ENCODE measurements at places on chromosomes 13 and 19.

DNA sequence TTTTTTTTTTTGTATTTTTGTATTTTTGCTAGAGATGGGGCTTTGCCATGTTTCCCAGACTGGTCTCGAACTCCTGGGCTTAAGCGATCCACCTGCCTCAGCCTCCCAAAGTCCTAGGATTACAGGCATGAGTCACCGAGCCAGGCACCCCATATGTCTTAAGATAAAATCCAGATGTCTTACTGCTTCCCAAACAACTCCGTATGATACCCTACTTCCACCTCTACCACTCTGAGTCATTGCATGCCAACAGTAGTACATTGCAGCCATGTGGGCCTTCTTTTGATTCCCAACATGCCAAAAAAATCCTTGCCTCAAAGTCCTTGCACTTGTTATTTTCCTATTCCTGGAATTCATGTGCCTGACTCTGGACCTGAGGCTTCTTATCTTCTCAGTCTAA is 799.2 kb downstream of the GPC5 start:
- DNase-seq, result no peak

DNA sequence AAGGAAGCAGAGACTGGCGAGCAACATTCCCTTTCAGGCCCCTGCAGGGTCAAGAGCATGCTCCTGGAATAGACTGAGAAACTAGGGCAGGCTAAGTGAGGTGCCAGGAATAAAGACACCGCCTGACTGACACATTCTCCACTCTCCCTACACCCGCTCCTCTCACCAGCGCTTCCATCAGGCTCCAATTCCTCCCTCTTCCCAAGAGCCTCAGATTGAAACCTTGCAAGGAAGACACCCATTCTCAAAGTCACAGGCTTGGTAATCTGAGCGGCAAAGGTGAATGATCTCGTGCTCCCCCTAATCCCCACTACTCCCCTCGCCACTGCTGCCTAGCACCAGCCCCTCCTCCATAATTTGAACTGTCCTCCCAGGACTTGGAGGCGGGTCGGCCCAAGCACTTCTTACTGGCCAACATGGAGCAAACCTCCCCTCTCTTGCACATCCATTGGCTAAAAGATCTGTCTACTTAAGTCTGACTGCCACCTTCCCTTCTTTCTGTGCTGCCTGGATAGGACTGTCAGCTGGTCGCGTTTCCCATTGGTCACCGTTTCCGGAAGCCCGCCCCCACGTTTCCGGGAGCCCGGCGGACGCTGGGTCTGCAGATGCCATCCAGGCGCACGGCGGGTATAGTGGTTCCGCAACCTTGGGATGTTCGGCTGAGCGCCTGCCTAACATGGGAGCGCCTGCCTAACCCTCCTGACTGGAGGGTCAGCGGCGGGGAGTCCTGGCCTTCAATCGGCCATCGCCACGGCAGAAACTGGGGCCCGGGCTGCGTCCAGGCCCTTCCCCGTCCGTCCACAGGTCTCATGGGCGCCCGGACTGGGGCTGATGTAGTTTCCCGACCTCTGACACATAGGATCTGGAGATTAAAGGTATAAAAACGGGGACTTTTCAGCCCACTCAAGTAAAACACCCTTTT is 33.6 kb downstream of the ZNF383 start:
- DNase-seq, result peak; percentile 34

DNA sequence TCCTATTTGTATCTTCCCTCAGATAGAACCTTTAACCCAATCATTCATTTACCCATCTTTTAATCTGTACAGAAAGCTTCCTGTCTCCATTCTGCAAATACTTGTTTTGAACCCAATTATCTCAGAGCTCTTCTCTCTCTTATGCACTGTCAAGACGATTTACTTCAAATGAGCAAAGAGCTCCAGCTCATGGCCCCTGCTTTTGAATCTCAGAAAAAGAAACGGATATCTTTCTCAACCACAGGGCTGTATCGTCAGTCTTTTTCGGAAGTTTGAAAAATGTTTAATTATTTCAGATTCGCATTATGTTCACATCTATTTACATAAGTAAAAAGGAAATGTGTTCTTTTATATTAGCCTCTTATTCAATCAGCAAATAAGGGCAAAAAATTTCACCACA is 322.7 kb upstream of the NBEA start:
- no peak for DNase-seq

GRCh38 chr19:51020988-51021651 is 1.6 kb upstream of the KLK10 start:
- no peak for DNase-seq

GRCh38 chr13:19890030-19890429 is 26.6 kb upstream of the ZMYM5 start:
- no peak for DNase-seq

DNA sequence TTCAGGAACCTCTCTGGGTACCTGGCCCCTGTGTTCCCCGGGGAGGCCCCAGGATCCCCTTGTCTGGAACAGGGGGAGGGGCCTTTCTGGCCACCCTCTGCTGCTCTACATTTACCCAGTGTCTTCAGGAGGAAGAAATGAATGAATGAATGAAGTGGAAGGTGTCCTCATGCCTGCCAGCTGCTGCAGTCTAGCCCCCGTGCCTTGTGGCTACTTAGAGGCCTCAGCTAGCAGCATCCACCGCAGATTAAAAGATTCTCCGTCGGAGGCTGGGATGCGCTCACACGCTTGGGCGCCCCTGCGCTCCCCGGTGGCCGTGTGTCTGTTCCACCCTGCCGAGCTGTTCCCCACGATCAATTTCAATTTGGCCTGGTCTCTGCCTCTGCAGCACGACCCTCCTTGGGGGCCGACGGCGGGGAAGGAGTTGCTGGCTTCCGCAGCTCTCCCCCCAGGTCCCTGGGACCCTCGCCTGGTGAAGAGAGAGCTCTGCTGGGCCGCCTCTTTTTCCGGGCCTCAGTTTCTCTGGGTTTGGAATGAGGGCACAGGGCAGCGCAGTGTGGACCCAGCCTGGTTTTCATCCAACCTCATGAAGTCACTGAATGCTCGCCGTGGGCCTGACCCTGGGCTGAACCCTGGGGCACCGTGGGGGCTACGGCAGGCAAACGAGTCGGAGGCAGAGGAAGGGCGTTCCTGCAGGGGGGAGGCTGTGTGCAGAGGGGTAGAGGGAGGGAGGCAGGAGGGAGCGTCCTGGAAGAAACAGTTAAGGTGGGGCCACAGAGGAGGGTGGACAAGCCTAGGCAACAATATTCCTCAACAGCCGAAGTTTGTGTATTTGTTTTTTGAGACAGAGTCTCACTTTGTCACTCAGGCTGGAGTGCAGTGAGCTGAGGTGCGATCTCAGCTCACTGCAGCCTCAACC is 28.3 kb downstream of the EFNA2 start:
- no peak for DNase-seq

DNA sequence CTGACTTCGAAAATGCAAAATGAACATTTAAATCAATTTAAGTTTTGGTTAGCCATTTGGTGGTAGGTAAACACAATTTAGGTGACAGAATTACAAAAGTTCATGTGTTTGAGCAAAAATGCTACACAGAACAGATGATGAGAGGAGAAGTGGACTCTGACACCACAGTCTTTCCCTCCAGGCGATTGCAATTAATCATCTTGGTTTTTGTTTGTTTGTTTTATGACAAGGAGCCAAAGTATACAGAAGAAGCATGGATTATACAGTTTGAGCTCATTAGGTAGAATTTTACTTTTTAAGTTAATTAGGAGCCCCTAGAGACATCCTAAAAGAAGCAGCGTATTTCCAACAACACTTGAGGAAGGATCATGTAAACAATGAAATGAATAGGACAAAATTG is 49.3 kb upstream of the FREM2 start:
- no peak for DNase-seq

DNA sequence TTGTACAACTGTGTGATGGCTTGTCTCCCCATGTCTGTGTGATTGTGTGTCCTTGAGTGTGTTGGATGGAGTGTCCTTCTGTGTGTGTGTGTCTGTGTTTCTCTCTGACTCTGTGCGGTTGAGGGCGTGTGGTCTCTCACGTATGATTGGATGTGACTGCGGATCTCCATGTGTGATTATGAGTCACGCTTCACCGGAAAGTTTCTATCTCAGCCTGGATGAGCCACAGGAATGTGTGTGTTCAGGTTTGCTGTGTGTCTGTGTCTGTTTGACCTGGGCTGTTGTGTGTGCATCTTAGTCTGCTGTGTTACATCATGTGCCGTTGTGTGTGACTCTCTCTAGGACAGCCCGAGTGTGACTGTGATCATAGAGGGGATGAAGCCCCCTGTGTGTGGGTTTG is 15.5 kb upstream of the ZNF835 start:
- DNase-seq, result no peak

GRCh38 chr13:32845952-32846950 is 170.0 kb upstream of the KL start:
- DNase-seq, result peak; percentile 14

DNA sequence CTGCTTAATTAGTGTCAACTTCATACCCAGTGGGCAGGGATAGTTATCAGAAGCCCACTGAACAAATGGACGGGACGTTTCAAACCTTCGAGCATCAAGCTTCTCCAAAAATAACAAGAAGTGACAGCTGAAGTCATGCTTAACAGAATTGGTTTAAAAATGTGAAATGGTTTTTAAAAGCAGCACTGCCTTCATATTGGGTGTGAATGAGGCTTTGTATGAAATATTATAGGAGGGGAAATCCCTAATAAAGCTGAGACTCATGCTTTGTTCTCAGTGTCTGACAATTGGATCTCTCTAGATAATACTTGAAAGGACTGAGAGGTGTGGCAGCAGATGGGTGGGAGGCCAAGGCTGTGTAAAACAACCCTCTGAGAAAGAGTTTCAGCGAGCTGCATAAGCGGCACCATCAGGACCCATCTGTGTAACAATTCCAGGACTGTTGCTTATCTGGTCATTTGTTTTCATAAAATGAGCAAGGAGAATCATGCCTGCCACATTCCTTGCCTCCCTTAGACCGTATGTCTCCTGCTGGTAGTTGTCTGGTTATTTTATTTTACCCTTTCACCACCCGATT is 667.7 kb downstream of the DIAPH3 start:
- DNase-seq, result no peak

DNA sequence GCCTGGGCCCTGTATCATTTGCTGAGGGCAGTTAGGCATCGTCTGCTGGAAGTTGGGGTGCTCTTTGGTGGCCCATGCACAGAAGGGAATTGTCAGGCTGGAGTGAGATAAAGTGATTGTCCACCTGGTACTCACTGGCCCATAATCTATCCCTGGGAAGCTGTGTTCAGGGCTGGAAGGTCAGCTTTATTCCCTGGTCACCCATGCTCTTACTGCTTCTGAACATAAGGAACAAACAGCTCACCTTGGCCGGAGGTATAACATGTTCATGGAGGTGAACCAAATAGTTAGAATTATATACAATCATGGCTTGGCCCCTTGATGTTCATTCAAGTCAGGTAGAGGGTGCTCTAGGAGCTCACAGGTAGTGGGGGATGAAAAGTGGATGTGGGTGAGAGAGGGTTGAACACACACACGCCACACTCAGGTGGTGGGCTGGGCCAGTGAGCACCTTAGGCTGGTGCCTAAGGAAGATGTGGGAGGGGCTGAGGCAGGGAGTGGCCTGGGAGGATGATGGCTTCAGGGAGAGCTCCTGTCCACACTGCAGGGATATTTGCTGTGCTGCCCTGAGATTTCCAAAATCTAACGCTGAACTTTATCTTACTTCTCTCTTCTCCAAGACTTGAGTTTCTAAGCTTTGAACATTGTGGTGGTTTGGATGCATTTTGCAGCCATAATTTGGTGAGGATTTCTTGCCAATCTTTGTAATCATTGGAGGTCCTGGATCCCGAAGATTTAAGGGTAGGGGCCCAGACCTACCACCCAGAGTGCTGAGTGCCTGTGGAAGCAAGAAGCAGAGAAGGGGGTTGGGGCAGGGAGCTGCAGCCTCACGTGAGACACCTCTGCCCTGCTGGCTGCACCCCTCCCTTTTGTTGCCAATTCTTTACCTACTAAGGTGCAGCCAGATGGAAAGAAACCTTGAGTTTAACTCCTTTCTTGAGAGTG is 420.6 kb downstream of the ZNF536 start:
- no peak for DNase-seq

GRCh38 chr13:78478183-78478582 is 125.2 kb downstream of the POU4F1 start:
- no peak for DNase-seq

- no peak for DNase-seq
Observed at GRCh38 chr13:112882555-112883024, 86.4 kb upstream of the MCF2L start.

DNA sequence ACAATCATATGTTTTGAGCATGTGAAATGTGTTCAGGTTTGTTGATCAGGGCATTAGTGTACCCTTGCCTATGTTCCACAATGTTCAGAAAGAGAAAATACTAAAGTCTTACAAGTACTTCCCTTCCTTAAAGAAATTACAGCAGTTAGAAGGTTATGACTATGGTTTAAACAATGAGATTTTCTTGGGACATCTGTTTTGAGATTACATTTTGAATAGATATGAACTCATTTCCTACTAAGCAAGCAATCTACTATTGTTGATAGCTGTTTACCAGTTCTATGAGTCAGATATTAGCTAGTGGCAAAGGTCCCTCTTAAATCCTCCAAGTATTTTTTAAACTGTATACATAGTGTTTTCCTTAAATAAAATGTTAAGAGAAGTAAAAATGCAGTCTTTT is 241.3 kb downstream of the DACH1 start:
- no peak for DNase-seq

- no peak for DNase-seq
Observed at GRCh38 chr13:38366954-38367645, 17.4 kb downstream of the UFM1 start.

DNA sequence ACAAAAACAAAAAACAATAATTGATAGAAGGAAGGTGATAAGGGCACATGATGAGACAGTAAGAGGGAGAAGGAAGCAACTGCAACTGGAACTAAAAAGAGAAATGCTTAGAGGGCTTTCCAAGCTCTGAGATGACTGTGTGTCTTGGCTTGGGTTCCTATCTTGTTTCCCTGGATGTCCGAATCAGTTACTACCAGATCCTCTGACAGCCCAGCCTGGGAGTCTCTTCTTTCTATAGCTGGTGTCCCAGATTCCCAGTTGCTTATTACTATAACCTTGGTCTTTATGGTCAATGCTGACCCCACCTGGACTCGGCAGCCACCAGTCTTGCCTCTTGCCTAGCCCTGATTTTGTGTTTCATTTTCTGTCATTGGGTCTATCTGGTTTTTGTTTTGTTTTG is 116.4 kb downstream of the RFC3 start:
- no peak for DNase-seq

- no peak for DNase-seq
Observed at GRCh38 chr13:38409771-38410170, 60.1 kb downstream of the UFM1 start.

DNA sequence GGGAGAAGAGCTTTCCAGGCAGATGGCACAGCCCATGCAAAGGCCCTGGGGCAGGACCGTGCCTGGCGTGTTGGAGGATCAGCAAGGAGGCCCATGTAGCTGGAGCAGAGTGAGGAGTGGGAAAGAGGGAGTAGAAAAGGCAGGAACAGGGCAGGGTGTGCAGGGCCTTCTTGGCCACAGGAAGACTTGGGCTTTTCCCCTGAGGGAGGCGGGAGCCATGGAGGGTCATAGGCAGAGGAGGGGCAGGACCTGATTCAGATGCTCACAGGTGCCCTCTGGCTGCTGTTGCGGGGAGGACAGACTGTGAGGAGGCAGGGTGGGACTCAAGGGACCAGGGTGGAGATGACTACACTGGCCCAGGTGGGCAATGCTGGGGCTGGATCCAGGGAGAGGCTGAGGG is 13.8 kb upstream of the PTPRS start:
- peak; percentile 30 for DNase-seq

GRCh38 chr13:47796816-47797215 is 204.3 kb downstream of the SUCLA2 start:
- no peak for DNase-seq

GRCh38 chr19:18898081-18898606 is 2.2 kb upstream of the CERS1 start:
- DNase-seq, result no peak
